Bladder microvascular endothelial cell (primary cell): ENCODE measurements at places on chromosomes 3 and 15. TPM values are rescaled to one million over a fixed set of nuclear protein-coding genes. Genes with fewer than 3 reads are reported as not detected.

The TTLL13 gene
- total RNA-seq, result 0.06 TPM in 1 of 2 replicates, not detected in the other

The TYRO3 gene
- 6.8 and 7.0 TPM in 2 replicates for total RNA-seq

The IQCH gene
- 0.65 and 2.5 TPM in 2 replicates for total RNA-seq

The COMMD2 gene
- 24.7 and 25.3 TPM in 2 replicates for total RNA-seq

The HYAL1 gene
- total RNA-seq, result 7.2 and 7.6 TPM in 2 replicates

The TIMP4 gene
- total RNA-seq, result 0.82 and 0.97 TPM in 2 replicates

The PP2D1 gene
- total RNA-seq, result not detected in 2 replicates

The SERINC4 gene
- total RNA-seq, result not detected in 2 replicates

The UROC1 gene
- not detected in 2 replicates for total RNA-seq

The ZNF662 gene
- total RNA-seq, result 0.81 and 3.3 TPM in 2 replicates

The STRA6 gene
- total RNA-seq, result 0.06 TPM in 1 of 2 replicates, not detected in the other

The CLRN1 gene
- not detected in 2 replicates for total RNA-seq

The GATM gene
- total RNA-seq, result 0.49 TPM in 1 of 2 replicates, not detected in the other

The HRH1 gene
- total RNA-seq, result 7.4 and 11.9 TPM in 2 replicates

The FAM3D gene
- 0.16 and 0.25 TPM in 2 replicates for total RNA-seq

The GABRB3 gene
- under 0.01 TPM in 1 of 2 replicates, not detected in the other for total RNA-seq

The GOLGA8Q gene
- total RNA-seq, result 0.32 and 0.76 TPM in 2 replicates

The DOCK3 gene
- total RNA-seq, result under 0.01 TPM in 2 replicates

The CCR4 gene
- total RNA-seq, result 0.16 and 0.25 TPM in 2 replicates

The ACTC1 gene
- 0.49 TPM in 1 of 2 replicates, not detected in the other for total RNA-seq

The ECE2 gene
- not detected in 2 replicates for total RNA-seq

The CHST13 gene
- not detected in 2 replicates for total RNA-seq

The WDR76 gene
- total RNA-seq, result 11.0 and 13.4 TPM in 2 replicates

The ITIH4 gene
- total RNA-seq, result 0.38 TPM in 1 of 2 replicates, not detected in the other

The COL6A6 gene
- total RNA-seq, result not detected in 2 replicates

The RSRC1 gene
- 33.7 and 51.9 TPM in 2 replicates for total RNA-seq

The SEMA3F gene
- total RNA-seq, result 36.8 and 47.1 TPM in 2 replicates

The PLA2G4B gene
- 0.16 and 1.7 TPM in 2 replicates for total RNA-seq

The DZIP3 gene
- total RNA-seq, result 3.2 and 6.3 TPM in 2 replicates

The TRPM1 gene
- 0.06 and 0.81 TPM in 2 replicates for total RNA-seq

The IGSF11 gene
- total RNA-seq, result 0.13 TPM in 1 of 2 replicates, not detected in the other

The ATP10A gene
- total RNA-seq, result 0.13 and 0.49 TPM in 2 replicates
